GM10248 (cell line): ENCODE measurements at places on chromosomes 4 and X.
A peak's percentile ranks its signal among the peaks of the same experiment; 100 is the strongest.

DNA sequence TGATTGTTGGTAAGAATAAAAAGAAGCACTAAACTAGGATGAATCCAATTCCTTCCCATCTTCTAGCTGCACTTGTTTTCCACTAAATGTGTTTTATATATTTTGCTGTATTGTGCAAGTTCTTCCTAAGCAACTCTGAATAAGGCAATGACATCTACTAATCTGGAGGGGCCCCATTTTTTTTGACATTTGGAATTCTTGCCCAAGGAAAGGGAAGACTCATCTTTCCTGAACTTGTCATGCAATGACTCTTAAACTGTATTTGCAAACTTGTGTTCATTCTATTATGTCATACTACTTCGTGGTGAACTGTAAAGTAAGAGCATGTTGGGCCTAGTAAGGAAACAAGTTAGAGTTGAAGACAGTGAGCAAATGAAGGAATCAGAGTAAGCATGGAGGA, 45.9 kb downstream of the FREM3 start:
- no peak for DNase-seq

GRCh38 chr4:6785572-6785925, 3.0 kb downstream of the KIAA0232 start:
- no peak for DNase-seq

DNA sequence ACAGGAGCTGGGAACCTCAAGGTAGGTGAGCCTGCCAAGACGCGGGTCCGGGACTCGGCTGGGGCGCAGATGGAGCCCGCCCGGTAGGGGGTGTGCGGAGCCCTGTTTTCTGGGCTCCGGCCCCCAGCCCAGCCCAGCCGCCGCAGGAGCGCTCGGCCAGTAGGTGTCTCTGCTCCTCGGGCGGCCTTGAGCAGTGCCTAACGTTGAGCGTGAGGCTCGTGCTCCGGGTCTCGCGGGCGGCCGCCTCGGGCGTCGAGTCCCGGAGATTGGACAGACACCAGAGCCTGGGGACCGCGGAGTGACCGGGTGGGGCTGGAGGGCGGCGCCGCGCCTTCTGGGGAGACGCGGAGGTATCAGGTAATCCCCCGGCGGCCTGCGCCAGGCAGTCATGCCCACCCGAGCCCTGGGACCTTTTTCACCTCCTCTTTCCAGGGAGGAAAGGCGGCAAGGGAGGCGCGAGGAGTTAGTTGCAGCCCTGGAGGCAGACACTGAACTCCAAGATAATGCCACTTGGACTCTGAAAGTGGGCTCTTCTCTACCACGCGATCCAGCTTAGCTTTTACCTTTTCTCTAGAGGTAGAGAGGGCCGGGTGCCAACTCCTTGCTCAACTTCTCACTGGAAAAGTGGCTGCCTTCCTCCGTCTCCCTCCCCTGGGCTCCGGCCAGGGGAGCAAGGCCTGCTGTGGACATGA, 14.5 kb upstream of the FGG start:
- DNase-seq, result peak; percentile 78

GRCh38 chr4:185082561-185082960, 60.5 kb upstream of the SLC25A4 start:
- DNase-seq, result no peak

DNA sequence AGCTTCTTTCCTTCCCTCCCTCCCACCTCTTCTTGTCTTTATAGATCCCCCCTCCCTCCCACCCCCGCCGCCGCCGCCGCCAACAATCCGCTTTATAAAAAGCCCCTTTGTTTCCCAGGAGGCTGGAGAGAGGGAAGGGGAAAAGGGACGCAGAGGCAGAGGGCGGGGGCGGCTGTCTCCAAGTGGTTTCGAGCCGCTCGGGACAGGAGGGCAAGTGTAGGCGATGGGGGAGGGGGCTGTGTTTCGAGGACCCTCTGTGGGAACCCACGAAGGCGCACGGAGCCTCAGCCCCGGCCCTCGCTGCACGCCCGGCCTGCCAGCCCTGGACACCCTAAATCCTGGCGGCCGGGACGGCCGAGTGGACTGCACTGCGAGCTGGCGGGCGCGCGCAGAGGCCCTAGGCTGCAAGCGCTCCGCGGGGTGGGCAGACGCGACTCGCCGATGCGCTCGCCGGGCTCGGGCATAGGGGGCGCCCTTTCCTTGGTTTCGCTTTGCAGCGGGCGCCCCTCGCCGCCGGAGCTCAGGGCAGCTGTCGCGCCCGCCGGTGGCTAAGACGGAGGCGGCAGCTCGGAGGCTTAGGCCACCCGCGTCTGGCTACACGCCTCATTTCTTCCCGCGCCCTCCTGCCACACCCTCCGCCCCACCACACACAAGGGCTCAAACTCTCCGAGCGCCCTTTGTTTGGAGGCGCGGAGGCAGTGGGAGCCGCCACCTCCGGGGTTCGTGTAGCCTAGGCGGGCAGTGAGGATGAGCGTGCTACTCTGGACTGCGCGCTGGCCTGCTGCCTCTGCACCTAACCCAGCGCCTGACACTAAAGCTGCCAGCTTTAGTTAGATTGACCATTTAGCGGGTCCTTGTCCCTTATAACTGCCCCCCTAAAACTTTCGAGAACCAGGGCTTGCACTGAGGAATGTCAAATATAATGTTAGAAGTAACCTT, 2.2 kb downstream of the MAMLD1 start:
- DNase-seq, result peak; percentile 21

- DNase-seq, result no peak
Observed at GRCh38 chr4:57051095-57051494, 59.1 kb downstream of the IGFBP7 start.

DNA sequence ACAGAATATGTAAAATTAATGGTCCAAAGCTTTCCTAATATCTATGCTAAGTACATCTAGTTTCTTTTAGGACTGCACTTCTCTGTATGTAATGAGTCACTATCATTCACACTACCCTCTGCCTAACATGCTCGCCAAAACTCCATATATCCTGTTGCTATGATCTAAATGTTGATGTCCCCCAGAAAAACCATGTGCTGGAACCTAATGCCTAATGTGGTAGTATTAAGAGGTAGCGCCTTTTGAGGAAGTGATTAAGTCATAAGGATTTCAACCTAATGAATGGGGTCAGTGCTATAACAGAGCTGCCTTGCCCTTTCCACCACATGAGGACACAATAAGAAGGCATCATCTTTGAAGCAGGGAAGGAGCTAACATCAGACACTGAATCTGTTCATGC, 34.9 kb upstream of the NFKB1 start:
- DNase-seq, result no peak

DNA sequence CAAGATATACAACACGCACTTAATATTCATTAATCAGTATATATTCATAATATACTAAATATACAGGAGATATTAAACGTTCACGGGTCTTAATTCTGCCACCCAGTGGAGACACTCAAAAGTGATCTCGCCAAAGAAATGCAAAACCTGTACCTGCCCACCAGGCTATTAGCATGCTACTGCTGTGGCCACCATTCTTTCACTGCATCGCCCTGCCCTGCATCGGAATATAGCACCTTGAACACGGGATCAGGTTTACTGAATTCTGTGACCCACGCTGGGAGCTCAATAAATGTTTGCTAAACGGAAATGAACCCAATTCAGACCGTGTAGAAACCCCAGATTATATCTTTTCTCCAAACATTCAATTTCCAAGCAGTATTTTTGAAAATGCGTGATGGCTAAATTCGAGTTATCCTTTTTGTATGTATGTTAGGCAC, 840 bp upstream of the CLCN3 start:
- DNase-seq, result peak; percentile 48

GRCh38 chr4:48138936-48139335, 4.9 kb upstream of the TXK start:
- peak; percentile 30 for DNase-seq

GRCh38 chr4:60962286-60962685, 237.8 kb upstream of the ADGRL3 start:
- no peak for DNase-seq

DNA sequence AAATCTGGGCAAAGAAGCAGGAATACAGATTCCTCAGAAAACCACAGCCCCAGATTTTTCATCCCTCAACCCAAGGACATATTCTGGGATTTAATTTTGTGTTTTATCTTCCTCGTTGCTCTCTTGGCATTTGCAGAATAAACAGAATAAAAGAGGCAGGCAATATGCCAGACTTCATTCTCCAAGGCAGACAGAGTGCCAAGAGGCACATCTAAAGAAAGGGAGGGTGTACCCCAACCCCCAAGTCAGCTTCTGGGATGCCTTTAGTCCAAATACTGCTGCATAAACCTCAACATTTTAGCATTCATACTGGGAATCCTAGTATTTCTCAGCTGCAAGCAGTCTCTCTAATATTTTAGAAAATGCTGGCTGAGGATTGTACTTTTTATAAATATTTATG, 629.2 kb downstream of the KLHL13 start:
- DNase-seq, result no peak

- DNase-seq, result no peak
Observed at GRCh38 chr4:48752726-48753125, 27.4 kb downstream of the FRYL start.

DNA sequence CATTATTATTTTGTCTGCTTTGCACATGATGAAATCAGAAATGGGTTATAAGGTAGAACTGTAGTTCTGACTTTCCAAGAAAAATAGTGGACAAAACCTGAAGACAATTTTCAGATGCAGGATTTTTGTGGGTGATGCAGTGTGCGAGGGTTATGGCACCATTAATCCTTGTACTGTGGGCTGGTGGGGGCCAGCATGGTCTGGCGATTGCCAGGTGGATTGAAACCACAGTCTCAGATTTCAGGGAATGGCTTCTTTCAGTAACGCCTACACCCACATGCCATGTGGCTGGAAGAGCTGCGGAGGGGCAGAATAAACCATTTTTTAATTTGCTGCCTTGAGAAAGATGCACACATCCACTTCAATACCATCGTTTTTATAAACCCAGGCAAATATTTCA, 150.5 kb downstream of the ARSF start:
- no peak for DNase-seq
